ENCODE measurements at places on chromosomes 2 and 18. TPM values are rescaled to one million over a fixed set of nuclear protein-coding genes. Genes with fewer than 3 reads are reported as not detected.

DNA sequence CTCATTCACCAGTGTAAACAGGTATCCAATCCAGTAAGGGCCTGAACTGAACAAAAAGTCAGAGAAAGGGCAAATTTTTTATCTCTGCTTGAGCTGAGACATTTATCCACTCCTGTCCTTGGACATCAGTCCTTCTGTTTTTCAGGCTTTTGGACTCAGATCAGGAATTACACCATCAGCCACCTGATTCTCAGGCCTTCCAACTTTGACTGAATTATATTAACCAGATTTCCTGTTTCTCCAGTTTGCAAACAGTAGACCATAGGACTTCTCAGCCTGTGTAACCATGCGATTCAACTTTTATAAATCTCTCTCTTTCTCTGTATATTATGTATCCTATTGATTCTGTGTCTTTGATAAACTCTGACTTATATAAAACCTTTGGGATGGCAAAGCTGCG, 289.3 kb upstream of the CDH2 start:
- no peak overlapping the region for H3K27ac ChIP-seq
- H3K27me3 ChIP-seq: no peaks in the 10 kb centered on the region
- H3K36me3 ChIP-seq: no peaks in the 10 kb centered on the region
- no peaks in the 10 kb centered on the region for H3K4me1 ChIP-seq

DNA sequence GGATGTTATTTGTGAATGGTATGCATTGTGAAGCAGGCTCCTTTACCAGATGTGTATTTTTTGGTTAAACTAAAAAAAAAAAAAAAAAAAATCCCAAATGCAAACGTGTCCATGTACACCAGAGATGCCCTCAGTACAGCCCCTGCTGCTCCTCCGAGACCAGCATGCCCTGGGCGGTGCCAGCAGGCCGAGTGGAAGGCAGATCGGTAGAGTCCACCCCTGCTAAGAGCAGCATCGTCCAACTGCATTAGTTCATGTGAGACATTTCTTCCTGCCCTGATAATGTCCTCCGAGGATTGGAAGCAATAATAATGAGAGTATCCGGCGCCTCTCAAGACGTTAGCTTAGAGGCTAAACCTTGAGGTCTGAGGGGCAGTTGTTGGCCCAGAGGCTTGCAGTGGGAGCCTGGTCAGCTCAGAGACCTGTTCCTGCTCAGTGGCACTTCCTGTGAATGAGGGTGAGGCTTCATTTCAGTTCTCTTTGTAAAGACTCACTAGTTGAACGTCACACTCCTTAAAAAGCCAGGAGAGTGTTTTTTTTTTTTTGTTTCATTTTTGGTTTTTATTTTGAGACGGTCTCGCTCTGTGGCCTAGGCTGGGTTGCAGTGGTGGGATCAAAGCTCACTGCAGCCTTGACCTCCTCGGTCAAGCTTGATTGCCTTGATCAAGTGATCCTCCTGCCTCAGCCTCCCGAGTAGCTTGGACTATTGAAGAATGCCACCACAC, 5.6 kb downstream of the SLC66A3 start:
- H3K36me3 ChIP-seq: no peaks in the 10 kb centered on the region
- no peak overlapping the region for H3K27ac ChIP-seq
- H3K4me1 ChIP-seq: peaks cover 2% of the 10 kb centered on the region
- peak; percentile 65 for DNase-seq
- no peak overlapping the region for H3K4me3 ChIP-seq
- no peaks in the 10 kb centered on the region for H3K27me3 ChIP-seq

- H3K27me3 ChIP-seq: no peaks in the 10 kb centered on the region
- no peak for DNase-seq
- peaks cover 7% of the 10 kb centered on the region for H3K4me1 ChIP-seq
- no peaks in the 10 kb centered on the region for H3K36me3 ChIP-seq
- no peak overlapping the region for H3K27ac ChIP-seq
- H3K4me3 ChIP-seq: no peak overlapping the region
These were observed 1.9 kb upstream of the ABHD3 start for GRCh38 chr18:21706386-21706865.

DNA sequence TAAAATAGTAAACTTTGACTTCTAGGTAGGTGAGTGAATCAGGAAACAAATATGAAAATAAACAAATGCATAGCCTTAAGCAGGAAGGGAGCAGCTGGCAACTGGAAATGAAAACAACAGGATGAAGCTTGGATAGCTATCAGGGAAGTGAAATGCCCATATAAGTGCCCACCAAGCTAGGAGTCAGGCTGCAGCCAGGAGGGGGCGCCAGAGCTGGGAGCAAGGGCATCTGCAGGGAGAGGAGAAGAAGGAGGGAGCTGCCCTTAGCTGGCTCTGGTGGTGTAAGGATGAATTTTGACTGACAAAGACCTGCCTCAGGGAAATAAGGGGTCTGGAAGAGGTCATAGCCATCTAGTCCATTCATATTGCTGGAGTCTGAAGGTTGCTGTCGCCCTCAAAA, 298.3 kb downstream of the TDRD15 start:
- H3K4me1 ChIP-seq: no peaks in the 10 kb centered on the region
- no peaks in the 10 kb centered on the region for H3K27me3 ChIP-seq
- no peak overlapping the region for H3K4me3 ChIP-seq
- H3K36me3 ChIP-seq: no peaks in the 10 kb centered on the region
- DNase-seq: no peak

DNA sequence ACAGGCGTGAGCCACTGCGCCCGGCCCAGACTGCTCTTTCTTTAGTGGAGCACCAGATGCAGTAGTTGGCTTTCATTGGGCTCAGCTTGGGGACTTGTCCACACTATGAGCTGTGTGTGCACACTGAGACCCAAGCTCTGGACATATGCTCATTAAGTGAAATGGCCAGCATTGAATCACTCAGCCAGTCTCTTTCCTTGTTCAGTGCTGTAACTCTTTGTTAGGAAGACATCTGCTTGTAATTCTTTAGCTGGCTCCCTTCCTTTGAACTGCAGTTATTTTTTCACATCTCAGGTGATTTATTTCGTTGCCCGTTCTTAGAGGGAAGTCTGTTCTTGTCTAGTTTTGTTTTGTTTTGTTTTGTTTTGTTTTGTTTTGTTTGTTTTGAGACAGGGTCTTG, 70.5 kb downstream of the CAB39 start:
- peaks cover 5% of the 10 kb centered on the region for H3K36me3 ChIP-seq
- peaks cover 13% of the 10 kb centered on the region for H3K4me1 ChIP-seq
- H3K27me3 ChIP-seq: no peaks in the 10 kb centered on the region
- H3K4me3 ChIP-seq: no peak overlapping the region
- DNase-seq: no peak

- no peaks in the 10 kb centered on the region for H3K4me1 ChIP-seq
- H3K27me3 ChIP-seq: peaks cover 45% of the 10 kb centered on the region
- no peaks in the 10 kb centered on the region for H3K36me3 ChIP-seq
- no peak overlapping the region for H3K27ac ChIP-seq
- H3K4me3 ChIP-seq: no peak overlapping the region
- DNase-seq: peak; percentile 74
These were observed 20.1 kb downstream of the CYP26B1 start for GRCh38 chr2:72127401-72128058.

DNA sequence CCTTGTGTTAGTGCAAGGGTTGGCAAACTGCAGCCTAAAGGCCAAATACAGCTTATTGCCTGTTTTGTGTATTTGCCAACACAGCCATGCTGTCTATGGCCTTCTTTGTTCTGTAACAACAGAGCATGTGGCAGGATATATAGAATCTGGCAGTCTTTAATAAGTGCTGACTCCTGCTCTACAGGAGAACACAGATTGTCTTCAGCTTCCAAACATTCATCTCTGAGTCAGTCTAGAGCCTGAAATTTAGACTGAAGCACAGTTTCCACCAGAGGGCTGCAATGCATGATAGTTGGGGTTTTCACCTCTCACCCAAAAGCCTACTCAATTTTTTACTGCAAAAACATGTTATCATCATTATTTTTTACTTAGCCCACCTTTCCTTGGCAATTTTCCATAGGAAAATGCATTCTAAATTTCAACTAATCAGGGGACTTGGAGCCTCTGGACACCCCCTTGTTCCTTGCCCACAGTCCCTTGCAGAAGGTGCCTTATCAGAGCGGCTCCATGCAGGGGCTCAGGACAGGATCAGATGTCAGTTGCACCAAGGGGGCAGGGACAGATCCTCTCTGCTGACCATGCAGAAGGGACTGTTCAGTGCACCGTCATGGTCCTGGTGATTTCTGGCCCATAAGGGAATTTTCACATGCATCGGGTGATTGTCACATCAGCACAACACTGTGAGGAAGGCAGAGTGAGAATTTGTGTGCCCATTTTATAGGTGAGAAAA, 12.4 kb downstream of the IL37 start:
- no peak overlapping the region for H3K4me3 ChIP-seq
- no peak for DNase-seq
- H3K36me3 ChIP-seq: no peaks in the 10 kb centered on the region
- H3K4me1 ChIP-seq: no peaks in the 10 kb centered on the region
- H3K27me3 ChIP-seq: peaks cover 20% of the 10 kb centered on the region
- no peak overlapping the region for H3K27ac ChIP-seq

DNA sequence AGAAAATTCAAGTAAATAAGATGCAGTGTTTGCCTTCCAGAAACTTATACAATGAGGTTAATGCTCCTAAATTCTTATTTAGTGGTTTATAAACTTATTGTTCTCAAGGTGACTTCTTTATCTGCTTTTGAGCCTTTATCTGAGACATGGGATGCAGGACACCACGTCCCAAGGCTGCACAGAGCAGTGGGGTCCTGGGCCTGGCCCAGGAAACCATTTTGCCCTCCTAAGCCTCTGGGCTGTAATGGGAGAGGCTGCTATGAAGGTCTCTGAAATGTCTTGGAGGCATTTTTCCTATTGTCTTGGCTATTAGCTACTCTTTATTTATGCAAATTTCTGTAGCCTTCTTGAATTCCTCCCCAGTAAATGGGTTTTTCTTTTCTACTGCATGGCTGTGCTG, 652.6 kb upstream of the SETBP1 start:
- no peak overlapping the region for H3K27ac ChIP-seq
- H3K4me1 ChIP-seq: no peaks in the 10 kb centered on the region
- no peaks in the 10 kb centered on the region for H3K27me3 ChIP-seq
- no peak overlapping the region for H3K4me3 ChIP-seq
- DNase-seq: no peak

GRCh38 chr2:241546771-241547498, 11.6 kb upstream of the BOK start:
- peak overlapping the region; percentile 11 for H3K4me3 ChIP-seq
- peak overlapping the region; percentile 55 for H3K27ac ChIP-seq
- peaks cover 66% of the 10 kb centered on the region for H3K4me1 ChIP-seq
- DNase-seq: peak; percentile 97
- peaks cover 5% of the 10 kb centered on the region for H3K27me3 ChIP-seq

GRCh38 chr2:54081574-54081973, 33.8 kb upstream of the ACYP2 start:
- DNase-seq: no peak
- H3K4me3 ChIP-seq: no peak overlapping the region
- peaks cover 6% of the 10 kb centered on the region for H3K4me1 ChIP-seq
- no peaks in the 10 kb centered on the region for H3K36me3 ChIP-seq
- H3K27me3 ChIP-seq: no peaks in the 10 kb centered on the region

GRCh38 chr2:176535467-176536113, 266.3 kb downstream of the MTX2 start:
- no peak for DNase-seq
- H3K4me1 ChIP-seq: peaks cover 24% of the 10 kb centered on the region
- peak overlapping the region; percentile 86 for H3K27ac ChIP-seq
- H3K27me3 ChIP-seq: no peaks in the 10 kb centered on the region
- H3K36me3 ChIP-seq: no peaks in the 10 kb centered on the region

DNA sequence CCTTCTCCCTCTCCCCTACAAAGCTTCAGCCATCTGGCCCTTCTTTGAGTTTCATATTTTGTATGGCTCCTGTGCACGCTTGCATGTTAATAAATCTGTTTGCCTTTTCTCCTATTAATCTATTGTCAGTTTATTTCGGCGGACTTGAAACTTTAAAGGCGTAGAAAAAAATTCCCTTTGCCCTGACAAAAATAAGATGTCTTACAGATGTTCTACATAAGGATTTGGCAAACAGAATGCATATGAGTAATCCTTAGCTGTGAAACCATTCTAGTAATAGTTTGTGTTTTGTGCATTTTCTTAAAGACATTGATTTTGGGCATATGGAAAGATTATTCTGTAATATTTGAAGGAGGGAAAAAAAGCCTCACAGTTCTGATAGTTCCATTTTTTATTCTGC, 15.0 kb upstream of the BMPR2 start:
- no peak overlapping the region for H3K27ac ChIP-seq
- H3K4me1 ChIP-seq: no peaks in the 10 kb centered on the region
- H3K36me3 ChIP-seq: no peaks in the 10 kb centered on the region
- H3K4me3 ChIP-seq: no peak overlapping the region
- H3K27me3 ChIP-seq: no peaks in the 10 kb centered on the region
- no peak for DNase-seq

- H3K36me3 ChIP-seq: peaks cover 13% of the 10 kb centered on the region
- peaks cover 23% of the 10 kb centered on the region for H3K4me1 ChIP-seq
- H3K27me3 ChIP-seq: no peaks in the 10 kb centered on the region
- DNase-seq: no peak
- H3K27ac ChIP-seq: peak overlapping the region; percentile 93
- H3K4me3 ChIP-seq: no peak overlapping the region
These were observed 3.2 kb downstream of the UBXN4 start for GRCh38 chr2:135744760-135745314.

GRCh38 chr18:67586101-67586500, 69.6 kb upstream of the DSEL start:
- no peaks in the 10 kb centered on the region for H3K36me3 ChIP-seq
- no peak overlapping the region for H3K4me3 ChIP-seq
- H3K27ac ChIP-seq: no peak overlapping the region
- peaks cover 11% of the 10 kb centered on the region for H3K4me1 ChIP-seq

DNA sequence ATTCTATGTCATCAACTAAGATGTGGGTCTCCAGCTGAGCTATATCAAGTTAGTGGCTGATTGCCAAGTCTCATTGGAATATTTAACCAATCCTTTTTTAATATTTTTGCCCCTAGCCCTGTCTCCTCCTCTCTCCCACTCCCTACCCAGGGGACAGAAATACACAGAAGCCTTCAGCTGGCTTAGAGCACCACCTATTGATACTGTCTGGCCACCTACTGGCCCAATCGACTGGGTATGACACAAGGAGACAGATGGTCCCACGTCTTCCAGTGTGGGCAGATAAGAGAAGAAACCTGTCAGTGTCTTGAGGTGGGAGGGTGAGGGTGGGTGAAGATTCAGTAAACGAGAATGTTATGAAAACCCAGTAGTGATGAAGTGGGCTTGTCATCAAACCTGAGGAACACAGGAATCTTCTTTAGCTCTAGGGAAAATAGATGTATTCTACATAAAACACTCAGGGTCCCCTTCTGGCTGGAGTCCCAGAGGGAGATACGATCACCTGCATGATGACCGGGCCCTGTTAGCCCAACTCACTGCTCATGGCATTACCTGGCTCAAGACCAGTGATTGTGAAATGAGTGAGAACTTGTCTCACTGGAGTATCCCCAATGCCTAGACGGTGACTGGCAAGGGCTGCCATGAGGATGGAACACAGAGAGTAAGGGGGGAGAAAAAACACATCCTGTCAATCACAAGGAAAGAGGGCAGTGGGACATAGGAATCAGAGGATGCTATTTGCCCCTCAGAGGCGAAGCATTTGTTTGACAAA, 26.7 kb downstream of the POLR1A start:
- H3K36me3 ChIP-seq: peaks cover 56% of the 10 kb centered on the region
- no peak overlapping the region for H3K27ac ChIP-seq
- no peaks in the 10 kb centered on the region for H3K27me3 ChIP-seq
- H3K4me1 ChIP-seq: no peaks in the 10 kb centered on the region
- DNase-seq: no peak

GRCh38 chr2:78546843-78547242, 478.7 kb upstream of the REG3G start:
- no peak for DNase-seq
- no peak overlapping the region for H3K4me3 ChIP-seq
- H3K4me1 ChIP-seq: no peaks in the 10 kb centered on the region

Gene IL1R1
- total RNA-seq: 116 TPM

Gene HOXD3
- 2.1 TPM for total RNA-seq

Gene CGREF1
- total RNA-seq: 6.8 TPM

Gene CNTNAP5
- not detected for total RNA-seq

Gene MAPK4
- total RNA-seq: not detected

Gene SPP2
- not detected for total RNA-seq

All from osteoblast (primary cell).